ENCODE measurements at places on chromosomes 2 and 18.

DNA sequence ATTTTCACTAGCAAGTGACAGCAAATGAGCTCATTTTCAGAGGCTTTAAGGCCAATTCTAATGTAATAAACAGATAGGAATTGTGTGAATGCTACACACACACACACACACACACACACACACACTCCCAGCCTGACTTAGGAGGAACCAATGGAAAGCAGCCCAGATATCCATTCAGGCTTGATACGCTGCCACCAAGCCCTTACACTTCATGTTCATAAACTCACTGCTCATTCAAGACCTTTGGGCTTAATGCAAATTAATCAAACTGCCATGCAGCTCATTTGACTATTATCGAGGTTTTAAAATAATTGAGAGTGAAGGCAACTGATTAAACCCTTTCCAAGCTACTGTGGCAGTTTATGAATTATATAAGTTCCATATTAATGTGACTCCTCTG is 298.9 kb upstream of the NCKAP5 start:
- no peak for DNase-seq

- DNase-seq = no peak
Observed at GRCh38 chr2:217929757-217930707, 72.8 kb downstream of the TNS1 start.

GRCh38 chr2:96830044-96830562 is 13.7 kb downstream of the ANKRD23 start:
- DNase-seq = no peak

DNA sequence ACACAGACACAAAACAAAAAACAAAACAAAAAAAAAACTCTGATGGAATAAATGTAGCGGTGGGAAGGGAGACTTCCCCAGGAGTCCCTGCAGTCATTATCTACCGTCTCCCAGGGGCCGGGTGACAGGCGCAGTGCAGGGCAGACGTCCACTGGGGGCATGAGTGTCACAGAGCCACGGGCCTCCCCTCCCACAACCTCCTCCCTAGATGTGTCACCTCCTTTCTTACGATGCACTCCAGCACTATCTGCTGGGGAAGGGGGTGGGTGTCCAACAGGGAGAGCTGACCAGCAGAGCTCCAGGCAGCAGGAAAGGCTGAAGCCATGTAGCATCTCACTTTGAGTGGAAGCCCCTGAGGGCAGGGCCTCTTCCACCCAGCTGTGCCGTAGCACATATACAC is 84.5 kb downstream of the LONRF2 start:
- DNase-seq = no peak

DNA sequence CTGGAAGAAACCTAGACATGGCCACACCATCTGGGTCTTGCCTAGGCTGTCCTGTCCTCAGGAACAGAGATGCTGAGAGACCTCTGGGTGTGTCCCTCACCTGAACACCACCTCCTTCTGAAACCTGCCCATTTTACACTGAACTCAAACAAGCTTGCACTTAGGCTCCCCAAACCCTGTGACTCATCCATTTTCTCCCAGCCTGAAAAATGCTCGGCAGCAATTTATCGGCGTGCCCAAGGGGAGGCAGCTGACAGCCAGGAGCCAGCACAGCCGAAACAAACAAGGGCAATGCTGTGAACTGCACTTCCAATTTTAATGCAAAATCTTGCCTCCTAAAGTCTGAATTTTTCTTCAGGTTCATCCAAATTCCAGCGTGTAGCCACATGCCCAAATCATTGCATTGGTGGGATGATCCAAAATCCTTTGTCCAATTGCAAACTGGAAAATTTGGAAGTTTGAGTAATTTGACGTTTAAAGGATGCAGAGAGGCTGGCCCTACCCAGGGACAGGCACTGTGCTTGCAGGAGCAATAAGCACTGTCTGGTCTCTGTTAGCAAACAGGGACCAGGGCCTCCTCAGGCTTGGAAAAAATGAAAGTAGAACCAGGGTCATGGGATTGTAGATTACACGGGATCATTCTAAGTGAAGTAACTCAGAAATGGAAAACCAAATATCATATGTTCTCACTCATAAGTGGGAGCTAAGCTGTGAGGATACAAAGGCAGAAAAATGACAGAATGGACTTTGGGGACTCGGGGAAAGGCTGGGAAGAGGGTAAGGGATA is 67.7 kb downstream of the GALNT14 start:
- no peak for DNase-seq

DNA sequence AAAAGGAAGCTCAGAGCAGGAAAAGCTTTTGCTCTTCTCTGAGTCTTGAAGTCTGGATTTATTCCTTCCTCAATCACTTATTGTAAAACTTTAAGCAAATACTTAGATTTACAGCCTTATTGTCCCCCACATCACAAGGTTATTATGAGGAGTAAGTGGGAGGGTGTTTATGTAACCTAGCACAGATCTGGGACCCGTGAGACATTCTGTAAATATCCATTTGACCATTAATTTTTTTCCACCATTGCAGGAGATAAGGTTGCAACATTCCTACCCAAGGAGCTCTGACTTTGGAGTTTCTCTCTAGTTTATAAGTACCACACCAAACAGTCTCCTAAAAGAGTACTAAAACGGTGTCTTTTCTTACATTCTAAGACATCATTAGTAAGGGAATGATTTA is 52.1 kb upstream of the CTIF start:
- DNase-seq = no peak

GRCh38 chr2:193446967-193447366 is 1252.2 kb upstream of the TMEFF2 start:
- no peak for DNase-seq

DNA sequence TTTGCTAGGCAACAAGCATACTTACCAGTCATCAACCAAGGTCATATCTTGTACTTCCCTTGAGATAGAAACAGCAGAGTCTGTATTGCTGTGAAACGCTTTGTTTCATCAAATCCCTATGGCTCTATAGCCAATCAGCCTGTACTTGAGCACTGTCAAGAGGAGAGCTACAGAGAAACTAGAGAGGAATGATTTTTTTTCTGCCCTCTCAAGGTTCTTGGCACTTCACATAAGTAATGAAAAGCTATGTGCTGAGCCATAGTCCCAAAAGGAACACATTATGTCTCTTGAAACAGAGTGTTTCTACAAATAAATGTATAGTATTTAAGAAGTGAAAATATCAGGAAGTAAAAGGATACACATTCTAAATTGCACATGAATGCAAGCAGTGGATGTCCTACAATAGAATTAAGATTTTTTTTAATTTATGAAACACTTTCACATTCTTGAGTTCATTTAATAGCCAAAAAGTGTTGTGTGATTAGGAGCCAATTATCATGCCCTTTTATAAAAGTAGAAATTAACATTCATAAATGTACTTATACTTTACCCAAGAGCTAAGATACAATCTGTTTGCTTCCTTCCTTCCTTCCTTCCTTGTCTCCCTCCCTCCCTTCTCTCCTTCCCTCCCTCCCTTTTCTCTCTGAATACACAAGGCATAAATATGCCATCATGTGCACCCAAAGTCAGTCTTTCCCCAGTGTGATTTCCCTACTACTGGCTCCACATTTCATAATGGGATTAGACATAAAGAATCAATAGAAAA is 131.8 kb downstream of the CSRNP3 start:
- DNase-seq = no peak

DNA sequence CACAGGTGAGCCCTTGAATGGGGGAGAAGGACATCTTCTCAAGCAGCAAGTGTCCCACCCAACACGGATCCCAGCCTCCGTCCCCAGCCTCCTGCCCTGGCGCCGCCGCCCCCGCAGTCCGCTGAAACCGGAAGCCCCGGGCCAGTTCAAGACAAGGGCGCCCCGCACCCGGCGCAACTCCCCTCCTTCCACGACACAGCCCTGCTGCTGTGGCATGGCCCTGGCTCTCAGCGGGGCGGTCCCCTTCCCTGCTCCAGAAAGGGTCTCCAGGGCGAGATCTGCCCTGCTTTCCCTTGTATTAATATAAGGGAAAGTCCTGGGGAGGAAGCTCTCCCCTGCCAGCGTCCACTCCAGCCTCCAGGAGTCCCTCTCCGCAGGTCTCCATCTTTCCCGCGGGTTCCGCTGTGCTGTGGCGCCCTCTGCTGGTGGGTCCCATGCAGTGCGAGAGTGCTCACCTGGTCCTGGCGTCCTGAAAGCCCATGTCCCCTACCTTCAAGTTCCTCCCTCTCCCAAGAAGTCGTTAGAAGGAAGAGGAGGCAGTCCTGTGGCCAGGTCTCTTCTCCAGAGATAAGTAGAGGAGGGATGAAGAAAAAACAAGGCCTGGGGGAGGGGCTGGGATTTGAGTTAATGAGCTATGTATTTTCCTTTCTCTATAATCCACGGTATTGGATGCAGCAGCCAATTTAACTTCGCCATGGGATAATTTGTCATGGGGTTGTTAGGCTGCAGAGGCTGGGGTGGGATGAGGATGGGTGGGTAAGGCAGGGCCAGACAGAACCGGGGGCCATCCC is 176.0 kb downstream of the SMAD2 start:
- DNase-seq = peak; percentile 37

DNA sequence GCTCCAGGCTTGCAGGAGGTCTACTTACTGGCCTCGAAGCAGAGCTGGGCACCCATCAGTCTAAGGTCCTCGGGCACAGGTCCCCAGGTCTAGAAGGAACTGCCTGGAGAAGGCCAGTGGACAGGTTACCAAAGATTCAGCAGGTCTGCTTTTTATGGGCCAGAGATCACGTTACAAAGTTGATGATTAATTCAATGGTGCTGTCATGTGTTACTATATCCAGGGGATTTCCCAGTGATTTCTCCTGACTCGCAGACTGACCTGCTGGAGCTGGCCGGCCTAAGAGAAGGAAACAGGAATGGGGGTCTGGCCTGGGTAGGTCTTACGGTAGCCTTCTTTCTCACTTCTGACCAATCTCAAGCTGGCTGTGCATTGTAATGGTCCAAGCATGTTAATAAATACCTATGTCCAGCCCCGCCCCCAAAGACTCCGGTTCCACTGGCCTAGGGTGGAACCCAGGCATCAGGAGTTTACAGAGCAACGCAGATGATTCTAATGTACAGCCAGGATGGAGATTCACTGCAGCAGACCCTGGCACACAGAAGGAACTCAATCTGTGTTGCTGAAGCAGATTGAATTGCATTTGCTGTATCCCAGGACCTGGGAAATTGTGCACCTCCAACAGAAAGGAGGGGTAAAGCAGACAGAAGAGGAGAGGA is at the start of gene NEURL3:
NEURL3 (minus strand) TSS at position 127 of the 659 bp plus-strand sequence; CDS start at position 56, 71 bp downstream.
- no peak for DNase-seq

GRCh38 chr18:31659576-31660177 is 24.7 kb downstream of the B4GALT6 start:
- no peak for DNase-seq

DNA sequence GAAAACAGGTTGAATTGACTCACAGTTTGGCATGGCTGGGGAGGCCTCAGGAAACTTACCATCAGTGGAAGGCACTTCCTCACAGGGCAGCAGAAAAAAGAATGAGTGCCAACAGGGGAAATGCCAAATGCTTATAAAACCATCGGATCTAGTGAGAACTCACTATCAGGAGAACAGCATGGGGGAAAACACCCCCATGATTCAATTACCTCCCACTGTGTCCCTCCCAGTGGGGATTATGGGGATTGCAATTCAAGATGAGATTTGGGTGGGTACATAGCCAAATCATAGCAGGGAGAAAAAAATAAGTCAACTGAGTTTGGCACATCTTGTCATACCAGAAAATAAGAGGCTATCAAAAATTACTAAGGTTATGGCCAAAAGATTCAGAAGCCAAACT is 96.3 kb downstream of the TRIP12 start:
- no peak for DNase-seq

DNA sequence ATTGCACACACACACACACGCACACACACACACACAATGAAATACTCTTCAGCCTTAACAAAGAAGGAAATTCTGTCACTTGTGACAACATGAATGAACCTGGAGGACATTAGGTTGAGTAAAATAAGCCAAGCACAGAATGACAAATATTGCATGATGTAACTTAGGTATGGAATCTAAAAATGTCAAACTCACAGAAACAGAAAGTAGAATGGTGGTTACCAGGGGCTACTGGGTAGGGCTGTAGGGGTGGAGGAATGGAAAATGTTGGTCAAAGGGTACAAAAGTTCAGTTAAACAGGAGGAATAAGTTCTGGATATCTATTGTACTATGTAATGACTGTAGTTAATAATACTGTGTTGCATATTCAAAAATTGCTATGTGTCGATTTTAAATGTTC is 29.5 kb downstream of the SCN2A start:
- no peak for DNase-seq

DNA sequence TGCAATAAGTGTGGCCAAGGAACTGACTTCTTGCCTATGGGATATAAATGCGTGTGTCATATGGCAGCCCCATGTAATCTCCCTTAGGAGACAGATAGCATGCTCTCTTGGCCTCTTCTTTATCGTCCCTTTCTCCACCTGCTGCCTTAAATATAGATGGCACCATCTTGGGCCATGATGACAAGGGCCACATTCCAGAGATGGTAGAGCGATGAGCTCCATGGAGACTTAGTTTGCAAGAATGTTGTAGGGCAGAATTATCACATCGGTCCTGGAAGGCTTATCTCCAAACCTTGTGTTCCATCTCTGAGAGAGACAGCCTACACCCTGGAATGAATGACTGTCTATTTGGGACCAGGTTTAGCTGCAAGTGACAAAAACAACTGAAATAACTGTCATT is 536.7 kb downstream of the TNS1 start:
- DNase-seq = no peak

GRCh38 chr2:239679755-239680154 is 278.9 kb upstream of the HDAC4 start:
- DNase-seq = no peak

DNA sequence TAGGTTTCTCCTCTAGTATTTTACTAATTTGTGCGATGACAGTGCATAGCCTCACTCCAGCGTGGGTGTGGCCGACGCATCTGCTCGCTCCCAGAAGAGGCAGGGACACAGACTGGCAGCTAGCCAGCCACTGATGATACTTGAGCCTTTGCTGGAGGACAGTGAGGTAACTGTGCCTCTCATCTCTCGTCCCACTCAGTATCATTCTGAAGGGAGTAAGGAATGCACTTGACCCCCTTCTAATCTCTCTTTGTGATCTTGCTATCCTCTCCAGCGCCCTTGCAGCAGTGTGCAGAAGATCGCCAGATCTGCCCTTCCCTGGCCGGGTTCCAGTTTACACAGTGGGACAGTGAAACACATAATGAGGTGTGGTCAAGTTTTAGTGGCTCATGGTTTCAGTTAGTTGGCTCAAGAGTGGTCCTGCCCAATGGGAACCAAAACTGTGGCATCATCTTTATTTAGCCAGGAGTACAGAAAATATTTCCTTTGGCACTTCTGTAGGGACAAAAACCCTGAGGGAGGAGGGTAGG is 17.5 kb downstream of the NCAPH start:
- no peak for DNase-seq

DNA sequence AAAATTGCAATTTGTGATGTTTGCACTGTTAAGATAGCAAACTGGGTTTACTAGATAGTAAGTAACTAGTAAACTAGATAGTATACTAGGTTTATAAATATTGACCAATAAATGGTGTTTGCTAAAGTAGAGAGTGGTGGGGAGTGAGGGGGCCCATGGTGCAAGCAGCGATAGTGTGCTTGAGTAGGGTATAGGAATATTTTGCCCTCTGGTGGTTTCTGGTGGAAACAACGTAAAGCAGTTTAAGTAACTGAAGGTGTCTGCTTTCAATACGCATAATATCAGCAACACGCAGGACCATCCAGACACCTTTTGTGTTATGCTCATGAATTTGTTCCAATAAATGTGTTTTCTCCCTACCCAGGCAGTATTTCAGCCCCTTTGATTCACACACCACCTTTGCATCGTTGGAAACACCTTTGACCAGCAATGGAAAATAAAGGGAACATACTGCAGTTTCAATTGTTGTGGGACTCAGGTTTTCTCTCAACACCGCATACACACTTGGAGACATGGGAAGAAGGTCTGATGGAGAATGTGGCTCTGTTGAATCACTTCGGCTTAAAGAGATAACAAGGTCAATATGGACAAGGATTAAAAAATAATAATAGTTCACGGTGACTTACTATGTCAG is 16.7 kb upstream of the STAT1 start:
- no peak for DNase-seq
